Right hindlimb (tissue), 1 donor: ENCODE measurements at places on chromosomes 11 and 22.

- peak; percentile 72 for DNase-seq
These were observed 17.1 kb downstream of the MAFF start for GRCh38 chr22:38218661-38219622.

- DNase-seq: no peak
These were observed 40.0 kb downstream of the SBF1 start for GRCh38 chr22:50434849-50435248.

DNA sequence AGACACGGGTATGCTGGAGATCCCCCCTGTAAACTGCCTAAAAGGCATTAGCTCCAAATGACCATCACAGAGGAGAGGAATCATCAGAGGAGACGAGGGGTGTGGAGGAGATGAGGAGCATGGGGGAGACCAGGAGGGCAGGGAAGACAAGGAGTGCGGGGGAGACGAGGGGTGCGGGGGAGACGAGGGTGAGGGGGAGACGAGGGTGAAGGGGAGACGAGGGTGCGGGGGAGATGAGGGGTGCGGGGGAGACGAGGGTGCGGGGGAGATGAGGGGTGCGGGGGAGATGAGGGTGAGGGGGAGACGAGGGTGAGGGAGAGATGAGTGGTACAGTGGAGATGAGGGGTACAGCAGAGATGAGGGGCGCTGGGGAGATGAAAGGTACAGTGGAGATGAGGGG lies 17.5 kb upstream of the GAL start:
- DNase-seq: no peak

- no peak for DNase-seq
These were observed 714.7 kb upstream of the TENM4 start for GRCh38 chr11:80155412-80156017.

DNA sequence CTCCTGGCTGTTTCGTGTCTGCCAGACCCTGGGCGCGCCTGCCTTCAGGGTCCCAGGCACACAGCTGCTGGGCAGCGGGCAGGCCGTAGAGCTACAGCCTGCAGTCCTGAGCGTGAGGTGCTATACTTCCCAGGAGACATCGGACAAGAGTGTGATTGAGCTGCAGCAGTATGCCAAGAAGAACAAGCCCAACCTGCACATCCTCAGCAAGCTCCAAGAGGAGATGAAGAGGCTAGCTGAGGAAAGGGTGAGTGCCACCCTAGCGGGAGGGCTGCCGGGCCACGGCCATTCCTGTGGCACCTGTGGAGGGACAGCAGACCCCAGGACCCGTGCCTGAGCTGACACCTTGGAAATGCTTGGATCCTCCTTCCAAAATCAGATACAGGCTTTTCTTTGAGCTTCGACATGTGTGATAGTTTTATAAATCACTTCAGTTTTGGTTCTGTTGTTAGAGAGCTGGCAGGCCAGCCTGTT lies 7.1 kb upstream of the RANBP1 start:
- no peak for DNase-seq

DNA sequence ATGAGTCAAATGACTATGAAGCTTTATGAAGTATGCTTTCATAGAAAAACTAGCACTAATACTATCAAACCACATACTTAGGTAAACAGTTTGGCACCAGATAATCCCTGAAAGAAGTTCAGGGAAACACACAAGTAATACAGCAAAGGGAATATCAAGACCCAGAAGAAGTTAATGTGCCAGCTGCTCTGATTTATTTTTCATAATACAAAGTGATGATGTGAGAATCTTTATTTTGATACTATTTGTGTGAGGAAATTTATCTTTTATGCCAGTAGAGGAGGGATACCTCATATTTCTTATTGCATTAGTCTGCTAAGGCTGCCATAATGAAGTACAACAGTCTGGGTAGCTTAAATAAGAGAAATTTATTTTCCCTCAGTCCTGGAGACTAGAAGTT lies 67.7 kb upstream of the ANO3 start:
- no peak for DNase-seq

DNA sequence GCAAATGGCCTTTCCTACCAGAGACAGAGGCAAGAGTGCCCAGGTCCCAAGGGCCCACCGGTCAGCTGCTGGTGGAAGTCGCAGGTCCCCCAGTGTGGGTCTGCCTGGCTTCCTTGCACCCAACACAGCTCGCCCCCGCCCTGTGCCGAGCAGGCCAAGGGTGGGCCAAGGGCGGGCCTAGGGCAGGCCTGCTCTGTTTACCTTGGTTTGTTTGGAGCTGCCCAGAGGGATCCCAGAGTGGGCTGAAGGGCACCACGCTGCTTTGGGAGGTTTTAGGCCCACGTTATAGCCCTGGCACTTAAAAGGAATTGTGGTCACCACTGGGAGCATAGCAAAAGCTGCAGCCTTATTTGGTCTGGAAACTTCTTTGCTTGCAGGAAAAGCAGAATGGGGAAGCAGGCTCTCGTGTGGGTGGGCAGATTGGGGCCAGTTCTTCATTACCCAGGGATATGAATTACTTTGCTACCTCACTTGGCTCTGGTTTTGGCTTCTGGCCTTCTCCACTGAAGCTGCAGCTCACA lies 38.0 kb downstream of the MRGPRD start:
- peak; percentile 78 for DNase-seq

DNA sequence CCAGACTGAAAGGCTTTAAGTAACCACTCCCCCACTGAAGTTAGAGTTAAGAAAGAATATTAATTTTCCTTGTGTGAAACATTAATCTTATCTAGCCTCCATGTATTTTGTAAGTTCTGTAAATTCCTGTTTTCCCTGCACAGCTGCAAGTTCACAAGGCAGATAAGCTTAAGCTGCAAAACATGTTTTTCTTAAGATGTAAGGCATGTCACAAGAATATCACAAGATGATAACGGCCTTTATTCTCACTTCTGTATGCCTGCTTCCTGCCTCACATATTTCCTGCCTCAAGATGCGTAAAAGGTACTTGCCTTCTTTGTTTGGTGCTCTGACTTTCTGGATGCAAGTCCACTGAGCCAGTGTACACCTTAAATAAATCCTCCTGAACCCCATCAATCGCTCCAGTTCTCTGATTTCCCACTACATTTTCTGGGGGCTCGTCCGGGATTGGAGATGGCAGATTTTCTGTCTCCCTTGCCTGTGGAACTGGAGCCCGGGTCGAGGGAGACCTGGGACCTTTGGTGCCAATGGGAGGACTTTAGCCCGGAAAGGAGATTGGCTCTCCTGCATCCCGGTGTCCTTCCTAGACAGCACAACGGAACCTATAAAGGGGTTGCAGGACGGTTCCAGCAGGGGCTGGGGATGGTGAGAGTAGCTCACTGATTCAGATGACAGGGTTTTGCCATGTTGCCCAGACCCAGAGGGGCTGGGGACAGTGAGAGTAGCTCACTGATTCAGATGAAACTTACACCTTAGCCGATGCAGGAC lies 30.2 kb downstream of the PPARA start:
- DNase-seq: no peak

DNA sequence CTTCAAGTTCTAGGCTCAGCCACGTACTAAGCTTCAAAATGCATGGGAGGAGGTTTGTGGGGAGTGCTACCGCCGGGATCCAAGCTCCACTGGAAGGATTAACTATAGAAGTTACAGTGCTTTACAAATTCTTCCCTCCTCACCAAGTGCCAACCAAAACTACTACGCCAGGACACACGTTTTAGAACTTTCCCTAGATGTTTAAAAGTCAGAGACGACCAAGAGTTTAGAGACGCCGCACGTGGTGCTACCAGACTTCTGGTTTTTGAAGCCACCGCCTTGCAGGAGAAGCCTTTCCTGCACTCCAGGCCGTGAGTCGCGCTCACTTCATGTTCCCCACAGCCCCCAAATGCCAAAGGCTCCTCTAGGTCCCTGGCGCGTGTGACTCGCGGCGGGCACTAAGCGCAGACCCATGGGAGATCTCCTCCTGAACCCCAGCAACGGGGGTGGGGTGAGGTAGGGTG lies 734 bp downstream of the SNU13 start:
- DNase-seq: no peak

DNA sequence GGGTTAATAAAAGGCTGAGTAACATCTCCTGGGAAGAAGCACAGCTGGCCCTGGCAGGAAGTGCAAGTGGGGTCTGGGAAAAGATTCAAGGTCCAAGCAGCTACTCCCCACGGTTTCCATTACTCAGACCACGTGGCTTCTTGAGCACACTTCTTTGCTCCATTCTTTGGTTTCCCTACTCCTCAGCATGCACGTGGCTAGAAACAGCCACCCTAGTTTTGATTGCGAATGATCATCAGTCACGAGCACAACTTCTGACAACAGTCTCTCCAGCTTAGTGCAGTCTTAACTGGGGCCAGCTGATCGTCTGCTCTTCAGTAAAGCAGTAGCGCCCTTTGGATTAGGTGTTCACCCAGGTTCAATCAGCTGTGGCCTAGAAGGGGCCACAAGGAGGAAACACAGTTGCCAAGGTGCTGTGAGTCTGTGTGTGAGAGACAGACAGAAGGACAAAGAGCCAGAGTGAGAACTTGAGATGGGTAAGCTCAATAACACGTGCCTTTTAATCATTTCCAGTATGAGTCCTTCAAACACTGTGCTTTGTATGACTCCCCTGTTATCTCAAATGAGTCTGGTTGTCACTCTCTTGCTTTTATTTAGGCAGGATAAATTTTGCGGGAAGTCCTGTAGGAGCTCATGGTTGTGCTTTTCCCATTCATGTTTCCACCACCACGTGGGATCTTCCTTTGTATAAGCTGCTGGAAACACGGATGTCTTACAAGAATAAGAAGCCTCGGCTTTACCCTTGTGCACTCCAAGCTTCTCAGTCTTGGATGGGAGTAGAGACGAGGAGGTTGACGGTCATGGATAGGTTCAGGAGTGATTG lies 901 bp upstream of the PARVA start:
- peak; percentile 77 for DNase-seq

- no peak for DNase-seq
These were observed 3.0 kb upstream of the CHEK1 start for GRCh38 chr11:125621995-125622394.

GRCh38 chr11:249062-249461 lies 12.3 kb downstream of the PSMD13 start:
- no peak for DNase-seq

DNA sequence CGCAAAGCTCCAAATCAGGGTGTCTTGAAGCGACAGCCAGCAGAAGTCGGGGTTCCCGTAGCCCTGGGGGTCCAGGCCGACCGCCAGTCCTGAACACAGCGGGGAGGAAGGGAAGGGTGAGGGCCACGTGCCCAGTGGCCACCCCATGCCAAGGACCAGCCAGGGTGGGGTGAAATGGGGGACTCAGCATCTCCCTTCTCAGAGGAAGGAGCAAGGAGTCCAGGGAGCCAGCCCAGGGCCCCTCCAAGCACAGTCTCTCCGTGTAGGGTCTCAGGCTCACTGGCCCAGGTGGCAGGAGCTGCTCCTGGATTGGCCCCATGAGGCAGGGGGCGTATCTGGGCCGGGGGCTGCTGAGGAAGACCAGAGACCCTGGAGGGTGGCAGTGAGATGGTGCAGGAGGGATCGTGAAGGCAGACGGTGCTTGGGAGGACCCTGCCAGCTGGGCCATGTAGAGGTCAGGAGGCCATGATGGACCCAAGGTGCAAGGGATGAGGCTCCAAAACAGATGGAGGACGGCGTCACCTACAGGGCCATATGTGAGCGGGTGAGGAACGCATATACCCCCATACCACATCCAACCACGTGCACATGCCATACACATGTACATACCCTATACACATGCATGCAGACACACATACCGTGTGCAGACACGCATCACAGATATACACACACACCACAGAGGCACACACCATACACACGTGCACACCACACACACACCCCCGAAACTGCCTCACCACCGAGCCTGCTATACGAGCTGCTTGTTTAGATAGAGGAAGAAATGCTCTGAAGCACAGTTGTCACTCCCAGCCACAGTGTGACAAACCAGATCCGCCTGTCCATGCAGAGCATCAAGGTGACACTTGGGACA lies 34.4 kb downstream of the TRMU start:
- DNase-seq: no peak

- no peak for DNase-seq
These were observed 42.0 kb downstream of the ALX4 start for GRCh38 chr11:44267750-44268613.

GRCh38 chr11:58574881-58575280 lies 775 bp downstream of the LPXN start:
- no peak for DNase-seq

DNA sequence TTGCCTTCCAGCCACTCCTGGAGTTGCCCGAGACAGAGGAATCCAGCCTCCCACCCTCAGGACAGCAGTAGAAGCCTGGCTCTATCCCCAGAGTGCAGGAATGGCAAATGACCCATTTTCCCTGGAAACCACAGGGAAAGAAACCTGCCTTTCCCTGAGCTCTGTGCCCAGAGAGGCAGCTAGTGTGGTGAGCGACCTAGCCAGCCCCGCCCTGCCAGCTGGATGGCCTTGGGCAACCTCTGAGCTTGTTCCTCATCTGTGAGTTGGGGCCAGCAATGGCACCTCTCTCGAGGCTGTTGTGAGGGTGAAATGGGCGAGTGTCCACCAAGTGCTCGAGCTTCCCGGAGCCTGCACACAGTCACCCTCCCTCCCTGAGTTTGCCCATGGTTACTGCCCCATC lies 3.7 kb downstream of the OMP start:
- no peak for DNase-seq

GRCh38 chr11:45282081-45282480 lies 4.1 kb downstream of the SYT13 start:
- no peak for DNase-seq

- DNase-seq: no peak
These were observed 71.4 kb upstream of the LINC01488 start for GRCh38 chr11:69409812-69410645.

DNA sequence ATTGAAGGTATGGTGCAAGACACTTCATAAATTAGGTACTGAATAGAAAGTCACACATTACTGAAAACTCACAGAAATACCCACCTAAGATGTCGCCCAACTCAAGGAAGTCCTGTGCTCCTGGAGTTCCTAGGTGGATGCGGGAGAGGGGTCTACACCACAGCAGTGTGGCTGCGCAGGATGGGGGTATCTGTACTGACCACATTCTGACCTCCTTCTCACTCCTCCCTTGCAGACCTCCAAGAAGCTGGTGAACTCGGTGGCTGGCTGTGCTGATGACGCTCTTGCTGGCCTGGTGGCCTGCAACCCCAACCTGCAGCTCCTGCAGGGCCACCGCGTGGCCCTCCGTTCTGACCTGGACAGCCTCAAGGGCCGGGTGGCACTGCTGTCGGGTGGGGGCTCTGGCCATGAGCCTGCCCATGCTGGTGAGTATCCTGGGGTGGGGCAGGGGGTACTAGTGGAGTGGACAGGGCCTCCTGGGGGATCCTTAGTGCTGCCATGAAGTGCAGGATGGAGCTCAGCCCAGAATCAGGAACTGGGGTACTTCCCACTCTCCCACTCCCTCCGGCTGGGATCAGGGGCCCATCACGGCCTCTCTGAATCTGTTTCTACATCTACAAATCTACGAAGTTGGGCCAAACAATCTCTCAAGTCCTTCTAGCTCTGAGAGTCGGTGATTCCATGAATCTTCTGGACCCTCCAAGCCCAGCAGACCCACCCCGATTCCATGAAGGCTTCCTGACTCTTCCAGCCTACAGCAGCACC lies 4.9 kb downstream of the TKFC start:
- no peak for DNase-seq

GRCh38 chr11:120950880-120951279 lies 73.0 kb upstream of the TBCEL start:
- no peak for DNase-seq
